ENCODE measurements at places on chromosomes 6 and 20.

DNA sequence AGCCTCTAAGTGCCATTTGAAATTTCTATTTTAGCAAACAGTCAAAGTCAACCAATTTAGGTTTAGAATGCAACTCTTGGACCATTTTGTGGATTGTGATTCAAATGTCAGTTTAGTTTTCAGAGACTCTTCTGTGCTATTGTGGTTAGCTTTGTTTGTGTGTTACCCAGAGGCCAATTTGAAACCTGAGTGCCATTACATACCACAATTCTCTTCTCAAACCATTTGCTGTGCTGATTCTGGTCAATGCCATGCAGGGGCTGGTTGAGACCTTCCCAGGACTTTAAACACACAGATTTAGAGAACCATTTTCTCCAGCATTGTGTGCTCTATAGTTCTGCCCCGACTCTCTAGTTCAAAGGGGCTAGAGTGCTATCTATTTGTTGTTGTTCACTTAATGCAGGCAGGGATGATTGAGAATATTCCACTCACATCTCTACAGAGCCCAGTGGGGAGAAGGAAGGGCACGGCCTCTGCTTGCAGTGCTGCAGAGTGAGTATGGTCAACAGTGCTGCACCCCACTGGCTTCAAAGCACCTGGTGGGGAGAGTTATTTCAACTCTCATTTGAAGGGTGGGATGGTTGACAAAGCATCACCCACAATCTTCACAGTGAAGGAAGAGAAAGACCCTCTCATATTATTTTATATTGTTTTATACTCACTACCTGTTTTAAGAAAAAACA lies 738.2 kb downstream of the COL12A1 start:
- no peak for DNase-seq

GRCh38 chr20:49672096-49672664 lies 41.5 kb downstream of the B4GALT5 start:
- DNase-seq: no peak

GRCh38 chr20:63224412-63225081 lies 8.6 kb upstream of the YTHDF1 start:
- DNase-seq: no peak

DNA sequence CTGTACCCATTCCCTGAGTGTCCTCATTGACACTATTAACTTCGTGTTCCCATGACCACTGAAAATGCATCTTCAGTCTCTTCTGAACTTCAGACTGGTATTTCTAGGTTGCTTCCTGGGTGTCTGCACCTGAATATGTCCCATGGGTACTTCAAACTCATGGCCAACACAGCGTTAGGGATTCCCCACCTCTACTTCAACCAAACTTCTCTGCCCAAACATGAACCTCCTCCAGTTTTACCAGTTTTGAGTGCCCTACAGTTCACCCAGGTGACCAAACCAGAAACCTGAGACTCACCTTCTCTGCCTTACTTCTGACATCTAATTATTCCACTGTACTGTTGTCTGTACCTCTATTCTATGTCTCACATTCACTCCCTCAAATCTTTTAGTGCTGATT lies 99.5 kb upstream of the SUPT3H start:
- no peak for DNase-seq

- DNase-seq: peak; percentile 51
Measured at GRCh38 chr20:57432862-57433491, 41.8 kb downstream of the RBM38 start.

- no peak for DNase-seq
Measured at GRCh38 chr20:1427457-1428054, 34.7 kb upstream of the FKBP1A start.

GRCh38 chr6:98581705-98582104 lies 252.7 kb upstream of the POU3F2 start:
- DNase-seq: no peak

DNA sequence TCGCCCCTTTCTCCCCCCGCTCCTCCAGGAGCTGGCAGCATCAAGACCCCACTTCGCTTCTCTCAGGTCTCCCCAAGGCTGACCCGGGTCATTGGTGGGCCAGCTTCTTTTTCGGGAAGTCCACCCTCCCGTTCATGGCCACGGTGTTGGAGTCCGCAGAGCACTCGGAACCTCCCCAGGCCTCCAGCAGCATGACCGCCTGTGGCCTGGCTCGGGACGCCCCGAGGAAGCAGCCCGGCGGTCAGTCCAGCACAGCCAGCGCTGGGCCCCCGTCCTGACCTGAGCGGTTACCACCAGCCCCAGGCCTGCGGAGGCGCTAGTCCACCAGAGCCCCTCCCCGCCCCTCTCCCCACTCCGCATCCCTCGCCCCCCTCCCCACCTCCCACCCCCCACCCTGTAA lies 1.0 kb downstream of the PPDPF start:
- DNase-seq: no peak

DNA sequence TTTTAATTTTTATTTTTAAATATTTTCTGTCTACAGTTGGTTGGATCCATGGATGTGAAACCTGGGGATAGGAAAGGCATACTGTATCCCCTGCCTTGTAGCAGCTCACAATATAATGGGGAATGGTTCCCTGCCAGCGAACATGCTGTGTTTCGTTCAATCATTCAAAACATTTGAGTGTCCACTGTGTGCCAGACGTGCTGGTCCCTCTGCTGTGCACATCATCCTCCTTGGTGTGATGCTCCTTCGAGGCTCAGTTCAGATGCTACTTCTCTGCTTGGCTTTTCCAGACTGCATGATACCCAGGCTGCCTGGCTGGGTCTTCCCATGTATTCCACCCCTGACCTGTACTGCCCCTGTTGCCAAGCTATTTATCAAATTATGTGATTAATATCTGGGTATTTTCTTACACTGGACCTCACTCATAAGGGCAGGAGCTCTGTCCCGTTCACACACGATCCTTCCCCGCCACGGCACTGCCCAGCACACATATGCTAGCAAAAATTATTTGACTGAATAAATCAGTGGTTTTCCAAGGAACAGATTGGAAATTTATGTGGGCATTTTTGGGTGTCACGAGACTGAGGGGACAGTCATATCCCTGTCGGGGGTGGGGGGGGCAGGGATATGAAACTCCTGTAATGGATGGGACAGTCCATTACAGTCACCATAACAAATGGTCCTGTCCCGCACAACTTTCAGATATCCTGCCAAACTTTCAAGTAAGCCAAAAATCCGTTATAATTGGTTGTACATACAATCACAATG lies 4.9 kb downstream of the SDCBP2 start:
- DNase-seq: no peak

DNA sequence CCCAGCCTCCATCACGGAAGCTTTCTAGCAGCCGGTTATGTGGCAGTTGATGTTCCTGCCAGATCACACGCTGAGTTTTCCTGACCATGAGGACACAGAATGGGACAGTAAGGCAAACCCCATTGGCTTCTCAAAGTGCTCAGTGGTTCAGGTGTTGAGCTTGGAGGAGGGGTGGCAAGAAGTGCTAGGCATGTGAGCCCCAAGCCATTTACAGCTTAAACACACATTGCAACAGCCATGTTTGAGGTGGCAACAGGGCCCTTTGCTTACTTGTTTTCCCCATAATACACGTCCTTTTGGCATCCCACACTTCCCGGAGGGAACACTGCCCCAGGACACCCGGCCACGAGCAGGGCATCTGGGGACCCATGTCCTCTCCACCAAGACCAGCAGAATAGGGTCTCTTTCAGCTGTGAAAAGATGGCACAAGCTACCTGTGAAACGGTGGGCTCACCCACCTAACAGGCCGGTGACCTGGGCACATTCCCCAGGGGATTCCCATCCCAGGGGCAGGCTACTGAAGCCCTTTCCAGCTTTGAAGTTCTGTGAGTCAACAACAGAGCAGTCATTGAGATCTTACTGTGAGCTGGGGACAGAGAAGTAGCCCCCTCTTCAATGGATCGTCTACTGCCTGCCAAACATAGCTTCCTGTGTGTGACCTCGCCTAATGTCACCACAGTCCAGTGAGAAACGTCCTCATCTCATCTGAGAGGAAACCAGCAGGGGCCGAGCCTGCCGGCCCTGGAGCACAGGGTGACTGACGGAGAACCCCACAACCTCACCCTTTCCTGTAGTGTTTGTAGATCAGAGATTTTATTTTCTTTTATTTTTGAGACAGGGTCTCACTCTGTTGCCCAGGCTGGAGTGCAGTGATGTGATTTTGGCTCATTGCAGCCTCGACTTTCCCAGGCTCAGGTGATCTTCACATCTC lies 4.0 kb upstream of the TLDC2 start:
- no peak for DNase-seq

- no peak for DNase-seq
Measured at GRCh38 chr6:44933108-44933507, 395.0 kb upstream of the RUNX2 start.

- no peak for DNase-seq
Measured at GRCh38 chr20:10924644-10925201, 250.9 kb upstream of the JAG1 start.

DNA sequence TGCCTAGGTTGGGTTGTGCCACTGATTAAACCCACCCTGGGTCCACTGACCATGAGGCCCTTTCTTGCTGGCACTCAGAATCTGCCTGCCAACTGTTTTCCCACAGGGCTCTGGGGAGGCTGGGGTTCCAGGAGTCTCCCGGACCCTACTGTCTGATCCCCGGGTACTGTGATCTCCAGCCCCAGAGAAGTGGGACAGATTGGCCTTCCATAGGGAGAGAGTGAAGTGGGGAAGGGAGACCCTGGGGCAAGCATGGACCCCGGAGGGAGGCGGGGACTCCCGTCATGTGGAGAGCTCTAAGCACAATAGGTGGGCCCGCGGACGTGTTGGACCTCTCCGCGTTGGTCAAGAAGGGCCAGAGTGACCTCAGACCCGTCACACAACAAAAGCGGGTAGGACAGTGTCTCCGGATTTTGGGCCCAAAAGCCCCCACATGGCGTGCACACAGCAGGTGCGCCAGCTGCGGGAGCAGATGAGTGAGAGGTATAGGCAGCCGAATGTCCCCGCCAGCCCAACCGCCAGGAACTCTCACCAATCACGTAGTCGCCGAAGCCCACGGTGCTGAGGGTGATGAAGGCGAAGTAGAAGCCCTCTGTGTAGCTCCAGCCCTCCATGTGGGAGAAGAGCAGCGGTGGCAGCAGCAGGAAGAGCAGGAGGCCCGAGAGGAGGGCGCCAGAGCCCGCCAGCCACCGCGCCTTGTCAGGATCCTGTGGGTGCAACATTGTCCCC lies 10.6 kb downstream of the KCNK17 start:
- DNase-seq: no peak

DNA sequence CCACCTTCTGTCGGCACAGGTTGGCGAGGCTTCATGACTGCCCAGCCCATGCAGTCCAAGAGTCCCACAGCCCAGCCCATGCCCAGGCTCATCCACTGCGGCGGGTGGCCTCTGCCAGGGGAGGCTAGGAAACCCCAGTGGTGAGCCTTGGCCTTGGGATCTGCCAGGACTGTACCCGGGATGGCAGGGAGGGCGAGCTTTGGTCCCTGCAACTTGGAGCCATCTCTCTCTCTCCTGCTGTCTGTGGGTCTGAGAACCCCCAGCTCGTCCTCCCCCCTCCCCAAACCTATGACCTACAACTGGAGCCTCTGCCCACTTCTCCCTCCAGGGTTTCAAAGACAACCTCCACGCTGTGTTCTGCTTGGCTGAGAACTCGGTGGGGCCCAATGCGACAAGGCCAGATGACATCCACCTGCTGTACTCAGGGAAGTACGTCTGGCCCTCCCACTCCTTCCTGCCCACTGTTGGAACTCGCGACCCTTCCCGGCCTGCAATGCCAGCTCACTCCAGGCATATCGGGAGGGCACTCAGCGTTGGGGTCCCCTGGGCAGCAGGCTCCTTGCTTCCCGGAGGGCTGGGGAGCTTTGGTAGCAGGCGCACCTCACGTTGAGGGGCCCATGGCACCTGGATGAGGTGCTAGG lies 19.7 kb downstream of the NPEPL1 start:
- DNase-seq: no peak

DNA sequence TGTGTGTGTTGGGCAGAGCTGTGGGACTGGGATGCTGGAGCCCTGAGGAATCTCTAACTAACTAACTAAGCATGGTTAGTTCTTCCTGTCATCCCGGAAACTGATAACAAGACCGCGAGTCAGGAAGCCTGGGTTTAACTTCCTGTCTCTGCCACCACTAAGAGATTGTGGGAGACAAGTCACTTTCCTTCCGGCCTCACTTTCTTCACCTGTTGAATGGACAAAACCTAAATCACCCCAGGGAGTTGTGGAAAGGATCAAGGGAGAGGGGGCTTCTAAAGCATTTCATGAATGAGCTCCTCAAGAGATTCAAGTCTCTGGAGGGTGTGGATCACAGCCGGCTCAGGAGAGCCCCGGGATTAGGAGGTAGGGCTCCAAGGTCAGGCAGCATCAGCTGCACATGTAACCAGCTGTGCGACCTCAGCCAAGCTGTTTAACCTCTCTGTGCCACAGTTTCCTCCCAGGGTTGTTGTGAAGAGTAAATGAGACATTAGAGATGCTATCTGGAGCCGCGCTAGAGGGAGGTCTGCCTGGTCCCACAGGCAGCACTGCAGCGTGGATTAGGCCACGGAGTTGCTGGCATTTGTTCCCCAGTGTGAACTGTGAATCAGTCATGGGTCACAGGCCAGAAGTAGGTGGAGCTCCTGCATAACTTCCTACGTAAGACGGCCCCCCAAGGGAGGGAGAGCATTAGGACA lies 105.1 kb downstream of the TOX2 start:
- no peak for DNase-seq

GRCh38 chr20:11890331-11891076 lies 27.2 kb upstream of the BTBD3 start:
- DNase-seq: peak; percentile 55

DNA sequence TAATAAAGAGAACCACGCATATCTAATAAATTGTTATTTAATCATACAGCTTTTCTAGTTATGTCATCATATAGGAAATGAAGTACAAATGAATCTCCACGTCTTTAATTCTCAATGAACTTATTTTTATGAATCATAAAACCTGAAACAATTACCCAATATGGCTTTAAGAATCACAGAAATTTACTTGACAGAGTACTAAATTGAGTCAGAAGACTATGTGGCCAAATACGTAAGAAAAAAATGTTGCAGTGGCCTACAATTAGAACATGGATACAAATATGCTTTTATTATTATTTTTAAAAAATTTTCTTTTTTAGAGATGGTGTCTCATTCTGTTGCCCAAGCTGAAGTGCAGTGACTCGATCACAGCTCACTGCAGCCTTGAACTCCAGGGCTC lies 584.7 kb upstream of the SLC35B3 start:
- DNase-seq: no peak

DNA sequence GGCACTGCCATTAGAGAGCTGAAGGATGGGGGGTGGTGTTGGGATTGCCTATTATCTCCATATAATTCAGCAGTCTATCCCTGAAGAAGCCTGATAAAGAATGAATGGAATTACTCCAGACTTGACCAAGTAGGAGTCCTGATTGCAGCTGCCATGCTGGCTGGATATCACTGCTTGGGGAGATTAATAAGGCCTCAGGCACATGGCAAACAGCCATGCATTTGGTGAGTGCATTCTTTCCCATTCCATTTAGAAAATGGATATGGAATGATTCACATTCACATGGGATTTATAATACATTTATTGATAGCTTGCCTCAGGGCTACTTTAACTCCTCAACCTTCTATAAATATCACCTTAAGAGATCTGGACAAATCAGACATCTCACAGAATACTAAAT lies 49.6 kb upstream of the HLA-A start:
- DNase-seq: no peak

DNA sequence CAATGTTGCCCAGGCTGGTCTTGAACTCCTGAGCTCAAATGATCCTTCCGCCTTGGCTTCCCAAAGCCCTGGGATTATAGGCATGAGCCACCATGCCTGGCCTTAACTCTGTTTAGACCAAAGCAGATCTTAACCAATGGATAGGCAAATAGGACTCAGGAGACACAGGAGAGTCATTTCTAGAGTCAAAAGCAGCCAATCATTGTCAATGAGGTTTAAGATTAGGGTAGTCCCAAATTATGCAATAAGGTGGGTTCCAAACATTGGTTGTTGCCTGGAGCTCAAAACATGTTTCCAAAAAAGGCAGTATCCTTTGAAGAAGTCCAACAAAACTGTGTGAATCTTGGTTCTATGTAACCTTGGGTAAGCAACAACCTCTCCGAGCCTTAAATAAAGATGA lies 95.7 kb upstream of the JARID2 start:
- no peak for DNase-seq
